ENCODE measurements at places on chromosomes 5 and 9. TPM values are rescaled to one million over a fixed set of nuclear protein-coding genes. Genes with fewer than 3 reads are reported as not detected.
A peak's percentile ranks its signal among the peaks of the same experiment; 100 is the strongest.

- peak; percentile 5 for DNase-seq
Measured at GRCh38 chr5:154712518-154713437, 42.4 kb upstream of the LARP1 start.

DNA sequence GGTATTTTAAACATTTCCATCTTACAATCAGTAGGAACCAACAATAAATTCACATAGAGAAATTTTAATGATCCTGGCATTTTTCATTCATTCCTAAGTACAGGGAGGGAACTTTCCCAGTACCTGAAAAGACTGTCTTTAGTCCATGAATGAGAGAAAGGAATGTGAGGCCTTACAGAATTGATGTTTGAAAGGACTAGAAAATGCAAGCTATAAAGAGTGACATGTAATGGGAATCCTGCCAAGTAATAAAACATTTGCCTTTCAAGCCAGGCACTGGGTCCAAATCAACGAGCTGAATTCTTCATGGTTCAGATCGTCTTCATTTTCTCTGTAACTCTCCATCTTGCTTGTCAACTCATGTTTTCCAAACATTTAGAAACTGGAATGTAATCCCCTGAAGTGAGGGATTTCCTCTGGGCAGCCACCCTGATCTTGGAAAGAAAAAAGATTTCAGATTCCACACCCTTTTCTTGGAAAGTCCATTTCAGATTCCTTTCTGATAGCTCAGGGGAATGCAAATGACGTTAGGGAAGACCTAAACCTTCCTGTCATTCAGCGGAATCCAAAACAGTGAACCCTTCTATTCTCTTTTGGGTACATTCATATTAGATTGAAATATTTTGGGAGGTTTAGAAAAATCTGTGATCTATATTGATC, 315.8 kb downstream of the SH3GL2 start:
- no peak for DNase-seq

Gene CCIN
- total RNA-seq = 0.24 TPM

DNA sequence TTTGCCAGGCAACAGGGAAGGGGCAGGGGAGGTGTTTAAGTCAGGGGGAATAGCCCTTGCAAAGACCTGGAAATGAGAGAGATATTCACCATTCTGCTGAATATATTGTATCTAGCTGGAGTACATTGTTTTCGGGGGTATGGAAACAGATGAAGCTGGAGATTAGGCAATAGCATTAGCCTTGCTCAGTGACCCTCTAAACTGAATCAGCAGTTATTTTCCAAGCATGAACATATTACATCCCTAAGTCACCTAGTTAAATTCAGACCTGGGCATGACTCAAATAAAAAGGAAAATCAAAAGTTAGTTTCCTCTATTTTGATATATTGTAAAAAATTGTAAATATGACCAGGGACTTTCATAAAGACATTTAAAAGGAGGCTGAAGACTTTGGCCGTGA, 544.6 kb upstream of the TRPC7 start:
- DNase-seq = no peak

DNA sequence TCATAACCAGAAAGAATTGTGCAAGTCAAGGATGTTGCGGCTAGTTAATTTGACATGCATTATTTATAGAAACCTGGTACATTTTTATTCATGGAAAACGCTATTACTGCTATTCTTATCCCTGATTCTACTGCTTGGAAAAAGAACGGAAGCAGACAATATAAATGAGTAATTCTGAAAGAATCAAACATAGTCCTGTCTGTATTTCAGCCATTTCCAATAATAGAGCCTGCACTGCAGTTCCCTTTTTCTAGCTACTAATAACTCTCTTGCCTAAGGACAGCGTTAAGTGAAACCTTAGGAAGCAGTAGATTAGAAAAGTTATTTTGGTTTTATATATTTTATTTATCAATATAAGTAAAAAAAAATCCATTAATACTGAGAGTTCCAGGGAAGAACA, 414.9 kb downstream of the CYLC2 start:
- DNase-seq = peak; percentile 1

DNA sequence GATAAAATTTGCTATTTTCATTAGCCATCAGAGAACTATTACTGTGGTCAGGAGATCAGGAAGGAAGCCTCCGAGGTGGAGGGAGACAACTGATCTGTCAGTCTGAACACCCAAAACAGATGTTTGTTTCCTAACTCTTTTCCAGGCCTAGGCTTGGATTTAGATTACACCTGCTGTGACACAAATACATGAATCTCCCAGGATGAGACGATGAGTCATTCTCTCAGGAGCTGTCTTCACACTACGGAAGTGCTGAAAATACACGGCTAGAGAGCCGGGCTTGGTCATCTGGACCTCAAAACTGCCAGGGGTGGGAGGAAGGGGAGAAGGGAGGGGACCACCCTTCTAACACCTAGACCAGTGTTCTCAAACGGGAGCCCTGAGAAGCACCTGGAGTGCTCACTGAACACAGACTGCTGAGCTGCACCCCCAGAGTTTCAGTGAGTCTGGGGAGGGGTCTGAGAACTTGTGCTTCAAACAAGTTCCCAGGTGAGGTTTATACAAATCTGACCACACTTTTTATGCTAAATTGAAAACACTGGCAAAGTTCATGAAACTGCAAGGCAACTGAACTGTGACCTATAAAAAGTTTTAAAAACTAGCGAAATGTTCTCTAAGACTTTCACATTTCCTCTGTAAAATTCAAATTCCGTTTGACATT, 80.3 kb upstream of the EQTN start:
- no peak for DNase-seq

DNA sequence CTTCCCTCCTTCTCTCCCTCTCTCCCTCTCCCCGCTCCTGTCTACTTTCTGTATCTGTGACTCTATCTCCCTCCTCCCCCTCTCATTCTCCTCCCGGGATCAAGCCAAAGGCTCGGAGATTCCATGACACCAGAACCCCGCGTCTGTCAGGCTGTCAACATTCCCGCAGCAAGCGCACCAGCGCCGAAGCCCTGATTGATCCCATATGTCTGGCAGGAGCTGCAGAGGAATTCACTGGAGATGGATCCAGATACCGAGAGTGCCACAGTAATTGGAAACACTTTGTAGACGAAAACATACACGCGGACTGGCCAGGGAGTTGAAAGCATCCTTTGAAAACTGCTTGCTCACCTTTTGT, 300 bp upstream of the SVEP1 start:
- peak; percentile 93 for DNase-seq

DNA sequence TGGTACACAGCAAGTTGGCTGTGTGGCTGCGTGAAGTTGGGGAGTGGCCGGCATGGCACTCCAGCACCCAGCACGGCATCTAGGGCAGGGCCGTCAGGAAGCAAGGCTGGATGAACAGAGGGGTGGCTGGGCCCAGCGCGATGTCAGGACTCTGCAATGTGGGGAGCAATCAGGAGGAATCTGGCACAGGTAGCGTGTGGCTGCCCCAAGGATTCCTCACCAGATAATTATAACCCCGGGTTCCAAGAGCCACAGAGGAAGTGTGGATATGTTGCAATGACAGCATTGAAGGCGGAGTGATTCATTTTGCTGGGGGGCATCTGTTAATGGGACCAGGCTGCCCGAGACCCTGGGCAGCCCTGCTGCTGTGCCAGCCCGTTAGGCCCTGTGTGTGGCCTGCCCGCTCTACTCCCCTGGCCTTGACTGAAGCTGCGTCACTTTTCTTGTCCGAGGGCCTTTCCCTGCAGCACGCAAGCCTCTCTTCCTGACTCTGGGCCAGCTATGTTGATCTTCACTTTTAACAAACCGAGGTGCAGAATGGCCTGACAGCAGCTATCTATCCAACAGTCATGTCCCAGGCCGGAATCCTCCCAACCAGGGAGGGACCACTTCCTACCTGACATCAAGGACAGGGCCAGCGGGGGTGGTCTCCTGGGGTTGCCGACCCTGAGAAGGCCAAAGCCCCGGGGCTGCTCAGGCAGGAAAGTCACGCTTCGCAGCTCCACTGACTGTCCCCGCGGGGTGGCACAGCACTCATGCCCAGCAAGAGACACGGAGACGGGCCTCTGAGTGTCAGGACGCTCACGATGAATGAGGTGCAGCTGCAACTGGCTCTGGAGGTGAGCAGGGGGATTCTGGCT, 118.0 kb upstream of the PHYKPL start:
- DNase-seq = peak; percentile 86

- no peak for DNase-seq
Measured at GRCh38 chr5:135993335-135993879, 35.4 kb upstream of the TGFBI start.

- no peak for DNase-seq
Measured at GRCh38 chr5:116763987-116764866, 189.6 kb upstream of the SEMA6A start.

DNA sequence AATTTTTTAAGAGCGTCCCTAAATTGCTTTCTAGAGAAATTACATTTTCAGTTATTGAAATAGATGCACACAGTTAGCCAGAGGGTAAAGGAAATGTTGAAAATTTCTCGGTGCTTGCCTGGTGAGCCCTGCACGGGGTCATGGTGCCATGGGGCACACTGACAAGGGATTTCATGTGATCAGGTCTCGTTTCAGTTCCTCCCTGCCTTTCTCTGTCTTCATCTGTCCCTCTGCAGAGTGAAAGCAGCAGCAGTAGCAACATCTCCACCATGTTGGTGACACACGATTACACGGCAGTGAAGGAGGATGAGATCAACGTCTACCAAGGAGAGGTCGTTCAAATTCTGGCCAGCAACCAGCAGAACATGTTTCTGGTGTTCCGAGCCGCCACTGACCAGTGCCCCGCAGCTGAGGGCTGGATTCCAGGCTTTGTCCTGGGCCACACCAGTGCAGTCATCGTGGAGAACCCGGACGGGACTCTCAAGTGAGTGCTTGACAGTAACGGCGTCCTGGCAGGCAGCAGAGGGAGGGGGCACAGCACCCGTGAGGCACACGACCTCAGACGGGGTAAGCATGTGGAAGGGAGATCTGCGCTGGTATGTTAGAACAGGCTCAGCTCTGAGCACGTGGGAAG, 89.1 kb upstream of the OTULINL start:
- DNase-seq = no peak

Gene PJA2
- total RNA-seq = 50.0 TPM

Gene DMRTA1
- total RNA-seq = 1.1 TPM

DNA sequence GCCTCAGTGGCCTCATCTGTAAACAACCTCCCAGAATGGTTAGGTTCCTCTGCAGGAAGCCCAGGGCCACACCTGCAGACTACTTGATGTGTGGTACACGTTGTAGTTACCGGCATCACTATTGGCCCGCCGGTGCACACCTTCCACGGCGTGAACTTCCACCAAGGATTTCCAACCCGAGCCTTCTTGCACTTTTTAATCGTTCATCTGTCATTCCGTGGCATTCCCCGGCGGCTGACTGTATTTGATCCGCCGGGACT, 5.3 kb upstream of the TRIM41 start:
- DNase-seq = no peak

DNA sequence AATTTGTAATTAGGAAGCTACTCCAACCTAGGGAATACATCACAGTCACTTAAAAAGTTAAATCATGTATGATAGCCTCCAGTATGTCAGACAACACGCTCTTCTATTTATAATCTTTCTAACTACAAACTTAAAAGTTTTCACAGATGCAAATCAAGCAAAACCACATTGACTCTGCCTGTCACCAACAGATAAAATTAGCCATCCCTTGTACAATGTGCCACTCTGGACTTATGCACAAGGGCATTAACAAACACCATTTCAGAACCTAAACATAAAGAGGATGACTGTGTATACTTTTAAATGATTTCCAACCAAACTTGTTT, 14.7 kb downstream of the ERP44 start:
- DNase-seq = no peak

- no peak for DNase-seq
Measured at GRCh38 chr9:135883410-135884089, 23.8 kb downstream of the CAMSAP1 start.

DNA sequence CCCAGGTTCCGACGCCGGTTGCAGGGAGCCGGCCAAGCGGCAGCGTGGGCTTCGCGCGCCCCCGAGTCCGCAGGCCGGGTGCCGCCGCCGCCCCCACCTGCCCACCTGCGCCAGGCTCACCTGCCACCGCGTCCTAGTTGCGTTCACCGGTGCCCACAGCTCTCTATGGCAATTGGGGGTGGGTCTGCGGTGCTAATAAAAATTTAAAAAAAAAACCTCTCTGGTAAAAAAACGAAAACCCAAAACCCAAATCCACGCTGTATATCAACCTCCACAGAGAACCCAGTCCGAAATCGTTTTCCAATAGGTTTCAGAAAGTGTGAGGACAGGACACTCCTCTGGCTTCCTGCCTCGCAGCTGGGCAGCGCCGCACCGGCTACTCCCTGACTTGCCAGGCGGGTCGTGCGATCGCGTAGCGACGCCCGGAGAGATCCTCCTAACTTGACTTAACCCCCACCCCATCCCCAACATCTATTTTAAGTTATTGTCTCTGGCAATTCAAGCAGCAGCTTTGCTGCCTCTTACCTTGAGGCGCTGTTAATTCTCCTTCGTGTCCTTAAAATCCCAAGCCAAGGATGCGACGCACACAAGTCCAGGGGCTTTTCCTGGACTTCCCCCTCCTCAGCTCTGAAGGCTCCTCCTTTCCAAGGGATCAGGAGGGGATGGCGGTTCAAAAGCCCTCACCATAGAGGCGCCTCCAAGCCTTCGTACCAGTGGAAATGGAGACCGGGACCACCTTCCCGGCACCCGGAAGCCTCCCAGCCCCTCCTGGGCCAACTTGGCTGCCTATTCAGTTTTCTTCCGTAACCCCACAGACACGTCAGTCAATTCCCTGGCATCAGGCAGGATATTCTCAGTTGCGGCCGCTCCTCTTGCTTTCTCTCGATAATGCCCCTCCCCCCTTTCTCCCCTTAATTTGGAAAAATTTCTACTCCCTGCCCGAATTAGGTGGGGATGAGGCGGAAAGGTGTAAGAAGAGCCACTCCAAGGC, 1639.4 kb upstream of the C9orf72 start:
- no peak for DNase-seq

DNA sequence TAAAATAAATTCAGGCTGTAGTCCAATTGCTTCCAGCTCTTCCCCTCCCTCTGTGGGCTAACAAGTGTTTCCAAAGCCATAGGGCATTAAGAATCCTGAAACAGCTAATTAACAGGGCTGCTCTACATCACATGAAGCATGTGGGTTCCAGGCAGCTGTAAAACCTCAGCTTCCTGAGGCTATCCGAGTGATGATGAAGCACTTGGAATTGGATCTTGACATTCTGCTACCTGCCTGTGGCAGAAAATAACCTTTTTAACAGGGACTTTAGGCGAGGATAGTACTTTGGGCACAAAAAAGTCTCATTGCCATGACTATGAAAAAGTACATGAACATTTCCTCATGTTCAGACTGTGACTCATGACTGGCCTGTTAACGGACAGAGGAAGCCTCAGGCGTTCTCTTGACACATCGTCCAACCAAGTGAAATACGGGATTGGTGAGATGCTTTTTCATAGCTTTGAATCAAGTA, 107.2 kb downstream of the PDE4D start:
- DNase-seq = peak; percentile 95

GRCh38 chr5:31470608-31471007, 61.3 kb downstream of the DROSHA start:
- DNase-seq = peak; percentile 78

- no peak for DNase-seq
Measured at GRCh38 chr5:139038613-139039305, 159.4 kb downstream of the SIL1 start.

Gene SPINK4
- not detected for total RNA-seq

Gene TMEM141
- 79.2 TPM for total RNA-seq

Gene NMUR2
- not detected for total RNA-seq

- DNase-seq = no peak
Measured at GRCh38 chr9:95598236-95598635, 81.5 kb upstream of the PTCH1 start.
